ENCODE measurements at places on chromosomes 7 and 10.
A peak's percentile ranks its signal among the peaks of the same experiment; 100 is the strongest.

- DNase-seq: no peak
Observed at GRCh38 chr7:144777005-144777839, 58.6 kb downstream of the TPK1 start.

DNA sequence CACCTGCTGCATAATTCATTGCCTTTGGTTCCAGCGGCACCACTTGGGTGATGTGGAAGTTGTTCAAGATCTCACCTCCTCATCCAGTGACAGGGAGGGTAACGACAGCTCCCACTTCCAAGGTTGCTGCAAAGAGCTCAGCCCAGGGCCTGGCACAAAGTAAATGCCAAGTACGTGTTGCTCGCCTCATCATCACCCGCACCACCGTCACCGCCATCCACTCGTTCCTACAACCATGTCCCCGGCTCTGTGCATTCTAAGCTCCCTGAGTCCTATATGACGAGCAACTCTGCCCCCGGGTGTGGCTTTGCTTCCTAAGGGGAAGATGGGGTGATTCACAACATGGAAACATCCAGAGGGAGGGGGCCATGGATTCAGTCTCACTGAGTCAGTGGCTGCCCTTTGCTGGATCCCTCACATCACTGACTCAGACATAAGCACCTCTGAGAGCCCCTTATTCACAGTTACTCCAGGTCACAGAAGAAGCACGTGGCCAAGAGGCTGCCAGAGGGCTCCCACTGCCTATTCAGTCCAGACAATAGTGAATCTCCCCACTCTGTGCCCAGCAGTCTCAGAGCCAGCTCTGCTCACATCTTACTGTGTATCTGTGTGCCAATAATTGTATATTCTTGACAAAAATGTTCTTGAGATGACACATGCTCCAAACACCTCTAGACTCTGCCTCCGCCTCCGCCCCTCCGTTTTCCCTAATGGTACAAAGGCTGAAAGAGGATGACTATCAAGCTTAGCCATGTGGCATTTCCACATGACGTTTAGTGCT, 159.1 kb downstream of the GFRA1 start:
- no peak for DNase-seq

GRCh38 chr7:49790209-49790608, 16.8 kb downstream of the VWC2 start:
- no peak for DNase-seq

GRCh38 chr7:103573479-103574058, 127.6 kb upstream of the SLC26A5 start:
- DNase-seq: peak; percentile 28

GRCh38 chr10:120387326-120387725, 69.7 kb upstream of the PLPP4 start:
- DNase-seq: no peak

GRCh38 chr7:121605317-121605680, 209.2 kb upstream of the FAM3C start:
- no peak for DNase-seq

- DNase-seq: peak; percentile 23
Observed at GRCh38 chr10:80599424-80599847, 61.7 kb downstream of the SH2D4B start.

- DNase-seq: no peak
Observed at GRCh38 chr10:97207756-97208346, 22.1 kb upstream of the SLIT1 start.

DNA sequence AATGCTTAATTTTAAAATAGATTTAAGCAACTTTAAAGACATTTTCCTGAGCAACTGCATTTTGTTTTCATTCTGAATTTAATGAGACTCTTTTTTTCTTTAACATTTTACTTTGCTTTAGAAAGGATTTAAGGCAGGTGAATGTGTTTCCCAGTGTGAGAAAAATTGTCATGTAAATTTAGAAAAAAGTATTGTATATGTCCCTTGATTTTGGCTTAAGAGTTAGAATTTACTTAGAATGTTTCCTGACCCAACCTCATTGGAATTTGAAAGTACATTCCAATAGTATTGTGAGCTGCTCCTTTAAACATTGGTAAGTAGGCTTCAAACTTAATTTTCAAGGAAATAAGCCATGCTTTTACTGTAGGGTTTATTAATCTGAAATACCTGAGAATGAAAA, 110.2 kb downstream of the PTEN start:
- DNase-seq: no peak

DNA sequence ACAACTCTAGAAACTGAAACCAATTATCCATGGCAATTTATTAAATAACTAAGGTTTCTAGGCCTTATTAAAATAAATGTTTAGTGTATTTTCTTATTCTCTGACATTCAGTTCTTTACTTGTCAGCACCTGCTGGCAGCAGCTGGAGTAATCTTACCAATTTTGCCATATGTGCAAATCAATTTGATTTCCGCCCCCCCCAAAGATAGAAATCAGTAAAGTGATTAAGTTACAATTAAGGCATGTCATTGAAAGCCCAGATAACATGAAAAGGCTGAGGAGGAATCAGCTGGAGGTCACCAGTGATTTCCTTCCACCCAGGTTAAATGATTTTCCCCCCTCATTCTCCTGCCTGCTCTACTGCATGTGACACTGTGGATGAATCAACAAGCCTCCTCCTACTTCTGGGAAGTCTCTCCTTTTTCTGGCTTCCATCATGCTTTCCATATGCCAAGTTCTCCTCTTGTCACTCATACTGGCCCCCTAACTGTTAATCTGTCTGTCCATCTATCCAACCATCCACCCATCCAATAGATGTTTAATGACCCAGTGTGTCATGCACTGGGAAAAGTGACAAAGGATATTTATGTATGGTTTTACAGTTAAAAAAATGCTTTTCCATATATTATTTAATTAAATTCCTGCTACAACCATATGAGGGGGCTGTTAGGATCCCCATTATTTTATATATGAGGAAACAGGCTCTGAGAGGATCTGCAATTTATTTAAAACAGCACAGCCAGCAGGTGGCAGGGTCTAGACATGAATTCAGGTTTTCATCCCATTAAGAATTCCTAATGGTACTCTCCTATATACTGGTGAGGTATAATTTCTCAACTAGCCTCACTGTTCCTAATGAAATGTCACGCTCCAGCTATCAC, 116.5 kb downstream of the ATXN7L1 start:
- DNase-seq: peak; percentile 32

- no peak for DNase-seq
Observed at GRCh38 chr10:123442901-123443300, 223.3 kb upstream of the GPR26 start.

DNA sequence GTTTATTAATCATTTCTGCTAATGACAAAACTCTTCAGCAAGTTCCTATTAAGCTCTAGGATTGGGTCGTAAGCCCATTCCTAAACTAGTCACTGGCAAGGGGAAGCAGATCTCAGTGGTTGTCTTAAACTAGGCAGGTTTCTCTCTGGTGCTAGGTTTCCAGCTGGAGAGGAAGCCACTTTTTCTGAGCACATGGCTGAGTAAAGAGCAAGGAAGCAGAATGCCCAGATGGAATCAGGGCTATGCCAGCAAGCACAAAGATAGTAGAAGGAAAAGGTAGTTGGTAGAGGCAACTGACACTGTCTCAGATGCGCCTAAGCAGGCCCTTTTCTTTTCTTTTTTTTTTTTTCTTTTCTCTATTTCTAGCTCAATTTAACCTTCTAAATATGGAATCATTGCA, 224.9 kb downstream of the EXOC4 start:
- no peak for DNase-seq
